ENCODE measurements at places on chromosomes 5 and 9. TPM values are rescaled to one million over a fixed set of nuclear protein-coding genes. Genes with fewer than 3 reads are reported as not detected.

The WDR31 gene
- 17.2 TPM for total RNA-seq

The PITX1 gene
- 31.1 TPM for total RNA-seq

The RLN2 gene
- not detected for total RNA-seq

The STC2 gene
- 48.9 TPM for total RNA-seq

The LRRC19 gene
- total RNA-seq, result not detected

The LRRC70 gene
- total RNA-seq, result 13.7 TPM

The PCDHA3 gene
- total RNA-seq, result 4.6 TPM

The SPINK7 gene
- total RNA-seq, result not detected

The SLCO4C1 gene
- 0.77 TPM for total RNA-seq

The KCNIP1 gene
- 10.1 TPM for total RNA-seq

The TNFSF8 gene
- total RNA-seq, result 0.16 TPM

The SLCO6A1 gene
- not detected for total RNA-seq
